ENCODE measurements at places on chromosomes 7 and 10.

DNA sequence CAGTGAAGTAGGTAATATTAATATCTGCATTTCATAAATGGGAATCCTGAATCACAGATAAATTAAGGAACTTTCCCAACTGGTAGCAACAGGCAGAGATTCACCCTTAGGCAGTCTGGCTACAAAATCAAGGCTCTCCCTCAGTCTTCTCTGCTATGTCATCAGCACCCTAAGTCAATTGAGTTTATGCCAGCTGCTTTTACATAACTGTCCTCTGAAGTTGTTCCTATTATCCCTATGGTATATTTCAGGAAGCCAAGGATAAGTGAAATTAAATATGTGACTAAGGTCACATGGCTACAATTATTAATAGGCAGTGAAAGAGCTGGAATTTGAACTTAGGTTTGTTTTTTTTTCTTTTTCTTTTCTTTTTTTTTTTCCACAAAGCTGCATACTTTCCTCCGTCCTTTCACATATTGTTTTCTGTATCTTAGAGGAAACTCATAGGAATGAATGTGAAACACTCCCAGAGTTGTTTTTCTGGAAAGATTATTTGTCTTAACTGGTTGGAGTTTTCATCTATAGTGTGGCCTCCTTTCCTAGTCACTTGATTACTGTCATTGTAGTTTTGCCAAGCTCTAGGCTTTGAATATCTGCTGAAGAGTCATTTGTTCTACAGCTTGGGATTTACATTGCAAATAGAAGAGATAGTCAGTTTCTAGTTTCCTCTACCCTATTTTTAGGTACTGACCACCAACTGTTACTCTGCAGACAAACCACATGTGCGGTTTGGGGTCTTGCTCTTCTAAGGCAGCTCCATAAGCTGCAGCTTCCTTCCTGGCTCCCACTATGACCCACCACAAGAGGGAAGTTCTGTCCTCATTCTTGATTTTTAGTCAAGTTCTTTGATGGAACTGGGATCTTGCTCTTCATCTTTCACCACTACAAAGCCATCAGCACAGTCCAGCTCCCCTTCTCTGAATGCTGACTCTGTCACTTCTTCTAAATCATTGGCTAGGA lies 338.0 kb upstream of the KIAA1217 start:
- no peak for DNase-seq

DNA sequence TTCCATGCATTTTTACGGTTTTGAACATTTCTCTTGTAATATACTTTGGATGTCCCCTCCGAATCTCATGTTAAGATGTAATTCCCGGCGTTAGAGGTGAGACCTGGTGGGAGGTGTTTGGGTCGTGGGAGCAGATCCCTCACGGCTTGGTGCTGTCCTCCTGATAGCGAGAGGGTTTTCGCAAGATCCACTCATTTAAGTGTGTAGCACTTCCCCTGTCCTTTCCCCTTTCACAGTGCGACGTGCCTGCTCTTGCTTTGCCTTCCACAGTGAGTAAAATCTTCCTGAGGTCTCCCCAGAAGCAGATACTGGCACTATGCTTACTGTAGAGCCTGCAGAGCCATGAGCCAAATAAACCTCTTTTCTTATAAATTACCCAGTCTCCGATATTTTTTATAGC lies 6.6 kb downstream of the GPR141 start:
- no peak for DNase-seq

DNA sequence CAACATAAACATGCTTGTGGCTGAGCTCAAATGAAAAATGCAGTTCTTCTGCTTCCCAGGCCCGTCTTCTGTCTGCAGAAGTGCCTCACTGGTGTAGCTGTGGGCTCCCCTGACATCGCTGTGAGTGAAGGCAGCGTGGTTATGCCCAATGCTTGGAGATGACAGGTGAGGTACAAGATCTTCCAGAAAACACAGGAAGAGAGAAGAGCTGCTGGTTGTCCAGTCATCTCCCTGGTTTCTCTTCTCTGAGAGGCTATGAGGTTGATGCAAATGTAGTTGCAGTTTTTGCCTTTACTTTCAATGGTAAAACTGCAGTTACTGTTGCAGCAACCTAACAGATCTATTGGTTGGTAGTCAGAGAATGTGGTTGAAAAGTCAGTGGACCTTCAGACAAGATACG lies 223.6 kb downstream of the GATA3 start:
- DNase-seq: no peak

DNA sequence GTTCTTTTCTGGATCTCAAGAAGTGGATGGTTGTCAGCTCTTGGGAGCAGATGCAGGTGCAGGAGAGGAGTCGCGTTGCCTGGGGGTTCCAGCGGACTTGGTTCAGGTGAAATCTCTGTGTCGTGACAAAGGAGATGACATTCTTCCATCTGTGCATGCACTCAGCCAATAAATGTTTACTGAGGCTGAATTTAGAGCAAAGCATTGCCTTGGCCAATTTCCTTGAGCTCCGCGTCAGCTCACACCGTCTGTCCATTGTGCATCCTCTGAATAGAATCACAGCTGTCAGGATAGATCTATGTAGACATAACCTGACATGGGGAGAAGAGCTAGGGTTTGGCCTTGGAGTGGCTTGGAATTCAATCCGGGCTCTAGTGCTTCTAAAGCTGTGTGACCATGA lies 343.7 kb downstream of the GLRX3 start:
- no peak for DNase-seq
